ENCODE measurements at places on chromosomes 5 and 9.

- no peak for DNase-seq
These were observed 262.3 kb downstream of the TAF11L14 start for GRCh38 chr5:17896605-17897004.

- no peak for DNase-seq
These were observed 36.2 kb upstream of the OR2S2 start for GRCh38 chr9:35993976-35994720.

GRCh38 chr5:92081958-92082712 is 699.0 kb upstream of the ARRDC3 start:
- no peak for DNase-seq

DNA sequence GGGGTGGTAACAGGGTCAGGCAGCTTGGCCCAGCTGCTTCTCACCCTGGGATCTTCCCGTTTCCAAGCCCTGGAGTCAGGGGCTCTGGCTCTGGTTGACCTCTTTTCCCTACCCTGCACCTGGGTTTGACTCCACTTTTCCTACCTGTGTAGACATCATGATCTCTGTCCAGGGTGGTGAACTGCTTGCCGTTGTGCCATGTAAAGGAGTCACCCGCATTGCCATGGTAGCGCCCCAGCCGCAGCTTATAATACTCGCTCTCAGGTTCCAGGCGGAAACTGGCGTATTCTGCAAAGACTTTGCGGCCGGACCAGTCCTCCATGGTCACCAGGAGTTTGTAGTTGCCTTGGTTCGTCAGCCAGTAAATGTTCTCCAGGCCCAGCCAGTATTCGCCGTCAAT is 30.9 kb downstream of the ANGPTL2 start:
- no peak for DNase-seq

DNA sequence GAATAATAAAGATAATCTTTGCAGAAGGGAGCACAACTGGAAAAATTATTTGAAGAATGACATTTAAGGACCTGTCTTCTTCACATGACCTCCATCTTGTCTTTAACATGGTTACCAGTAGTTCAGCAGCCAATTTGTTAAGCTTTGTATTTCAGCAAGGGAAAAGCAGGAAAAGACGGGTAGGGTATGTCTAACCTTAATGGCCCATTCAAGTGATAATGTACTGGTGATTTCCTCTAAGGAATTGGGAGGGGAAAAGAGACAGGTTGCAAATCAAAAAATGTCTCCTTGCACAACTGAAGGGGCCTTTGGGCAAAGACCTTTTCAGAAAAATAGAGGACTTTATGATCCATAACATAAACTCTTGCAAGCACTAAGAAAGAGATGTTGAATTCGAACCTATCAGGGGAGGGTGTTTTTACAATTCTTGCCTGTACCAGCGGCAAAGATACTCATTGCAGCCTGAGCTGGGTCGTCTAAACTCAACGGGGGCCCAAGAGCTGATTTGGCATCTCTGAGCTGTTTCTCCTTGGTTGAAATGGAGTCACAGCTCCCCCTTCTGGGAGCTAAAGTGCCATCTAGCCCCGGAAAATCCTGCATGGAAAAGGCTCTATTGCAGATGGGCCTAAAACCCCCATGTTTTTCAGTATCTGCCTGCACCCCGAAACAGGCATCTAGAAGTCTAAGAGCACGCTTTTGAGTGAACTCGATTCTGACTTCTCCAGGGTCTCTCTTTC is 3.8 kb downstream of the BRINP1 start:
- DNase-seq = peak; percentile 19

- DNase-seq = no peak
These were observed 422.9 kb downstream of the EBF1 start for GRCh38 chr5:158676642-158677469.

GRCh38 chr5:54867310-54867944 is 118.0 kb downstream of the ESM1 start:
- peak; percentile 82 for DNase-seq

DNA sequence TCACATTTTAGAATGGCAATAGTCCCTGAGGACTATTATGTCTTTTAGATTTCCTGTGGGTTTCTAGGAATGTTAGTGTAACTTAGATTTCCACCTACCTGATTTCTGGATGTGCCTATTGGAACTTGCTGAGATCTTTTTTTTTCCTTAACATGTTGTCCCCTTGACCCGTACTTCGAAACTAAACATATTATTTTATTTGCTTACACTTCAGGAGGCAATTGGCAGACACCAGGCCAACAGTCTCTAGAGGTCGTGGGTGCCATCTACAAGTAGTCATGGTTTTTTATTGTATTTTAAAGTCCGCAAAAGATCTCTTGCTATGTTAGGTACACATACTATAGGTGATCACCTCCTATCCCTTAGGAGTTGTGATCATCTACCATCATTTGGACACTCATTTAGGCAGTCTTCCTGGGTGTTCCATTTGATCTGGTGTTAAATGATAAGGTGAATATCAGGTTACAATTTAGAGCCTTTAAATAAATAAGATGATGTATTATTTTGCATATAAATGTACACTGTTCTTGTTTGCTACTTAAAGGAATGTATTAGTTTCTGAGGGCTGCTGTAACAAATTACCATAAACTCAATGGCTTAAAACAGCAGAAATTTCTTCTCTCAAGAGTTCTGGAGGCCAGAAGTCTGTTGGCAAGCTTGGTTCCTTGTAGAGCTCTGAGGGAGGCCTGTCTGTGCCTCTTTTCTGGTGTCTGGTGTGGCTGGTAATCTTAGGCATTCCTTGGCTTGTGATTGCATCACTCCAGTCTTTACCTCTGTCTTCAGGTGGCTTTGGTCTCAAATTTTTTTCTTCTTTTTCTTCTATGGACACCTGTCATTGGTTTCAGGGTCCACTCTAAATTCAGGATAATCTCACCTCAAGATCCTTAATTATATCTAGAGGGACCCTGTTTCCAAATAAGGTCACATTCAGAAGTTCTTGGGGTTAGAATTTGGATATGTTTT is 64.8 kb downstream of the ZCCHC7 start:
- no peak for DNase-seq

GRCh38 chr5:133236541-133236951 is 184.7 kb downstream of the HSPA4 start:
- no peak for DNase-seq

GRCh38 chr5:124654418-124654817 is 92.0 kb downstream of the ZNF608 start:
- DNase-seq = no peak

- DNase-seq = no peak
These were observed 266.2 kb downstream of the ARHGAP26 start for GRCh38 chr5:143036146-143036927.

- DNase-seq = no peak
These were observed at the start of gene INSL6 for GRCh38 chr9:5185220-5185840. Gene INSL6 (minus strand): TSS chr9:5185639. CDS start chr9:5185602, 37 bp downstream.

GRCh38 chr9:81782313-81782995 is 93.1 kb upstream of the TLE1 start:
- no peak for DNase-seq

- DNase-seq = peak; percentile 35
These were observed 31.1 kb upstream of the PPP3R2 start for GRCh38 chr9:101625876-101626275.

DNA sequence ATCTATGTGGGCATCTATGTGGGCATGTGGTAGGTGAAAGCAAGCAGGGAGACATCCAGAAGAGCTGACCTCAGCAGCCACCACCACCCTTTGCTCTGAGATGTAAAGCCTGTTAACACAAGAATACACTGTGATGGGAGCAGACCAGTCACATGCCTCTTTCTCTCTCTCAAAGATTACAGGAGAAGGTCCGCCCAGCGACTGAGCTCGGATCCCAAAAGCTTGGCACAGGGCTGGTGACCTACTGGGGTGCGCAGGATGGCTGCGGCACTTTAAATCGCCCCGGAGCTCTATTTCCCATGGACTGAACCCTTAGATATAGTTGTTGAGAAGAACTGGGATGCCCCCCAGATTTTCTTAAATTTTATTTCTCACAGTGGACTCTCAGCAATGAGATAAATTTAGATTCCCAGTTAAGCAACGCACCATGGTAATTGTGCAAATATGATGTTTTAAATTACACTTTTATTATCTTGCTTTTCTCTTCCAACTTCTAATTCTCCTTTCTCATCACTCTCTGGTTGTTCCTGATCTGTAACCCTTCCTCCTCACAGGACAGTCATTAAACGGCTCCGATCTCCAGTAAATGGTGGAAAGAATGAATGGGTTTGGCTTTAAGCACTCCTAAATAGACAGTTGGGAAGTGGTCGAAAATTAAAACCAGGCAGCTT is 37.7 kb upstream of the ICE1 start:
- DNase-seq = no peak

DNA sequence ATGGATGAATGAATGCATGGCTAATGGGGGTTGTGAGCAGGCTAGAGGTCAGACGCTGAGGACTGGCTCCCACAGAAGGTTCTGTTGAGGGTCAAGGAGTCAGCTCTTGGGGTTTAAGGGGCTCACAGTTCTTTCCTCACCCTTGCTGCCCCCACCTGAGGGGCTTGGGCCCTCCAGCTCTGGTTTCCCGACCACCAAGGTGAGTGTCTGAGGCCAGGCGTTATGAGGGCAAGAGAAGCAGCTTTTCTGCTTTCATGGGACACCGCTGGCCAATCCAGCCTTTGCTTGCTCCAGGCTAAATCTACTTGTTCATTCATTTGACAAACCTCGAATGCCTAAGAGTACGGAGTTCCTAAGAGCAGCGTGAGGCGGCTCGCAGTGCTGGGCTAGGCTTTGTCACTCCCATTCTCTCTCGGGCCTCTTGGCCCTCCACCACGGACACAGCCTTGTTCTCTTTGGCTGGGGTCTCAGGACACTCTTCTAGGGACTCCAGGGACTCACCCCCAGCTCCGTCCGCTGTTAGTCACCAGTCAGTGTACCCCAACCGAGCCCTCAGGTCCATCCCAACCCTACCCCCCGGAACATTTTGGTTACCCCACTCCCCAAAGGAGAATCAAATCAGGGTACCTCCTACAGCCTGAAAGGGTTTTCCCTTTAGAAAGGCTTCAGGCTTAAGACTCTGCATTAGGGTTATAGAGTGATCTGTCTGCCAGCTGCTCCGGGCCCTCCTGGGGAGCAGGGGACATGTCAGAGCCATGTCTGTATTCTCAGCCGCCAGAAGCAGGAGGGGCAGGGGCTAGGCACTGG is 210.1 kb upstream of the MVB12B start:
- no peak for DNase-seq

DNA sequence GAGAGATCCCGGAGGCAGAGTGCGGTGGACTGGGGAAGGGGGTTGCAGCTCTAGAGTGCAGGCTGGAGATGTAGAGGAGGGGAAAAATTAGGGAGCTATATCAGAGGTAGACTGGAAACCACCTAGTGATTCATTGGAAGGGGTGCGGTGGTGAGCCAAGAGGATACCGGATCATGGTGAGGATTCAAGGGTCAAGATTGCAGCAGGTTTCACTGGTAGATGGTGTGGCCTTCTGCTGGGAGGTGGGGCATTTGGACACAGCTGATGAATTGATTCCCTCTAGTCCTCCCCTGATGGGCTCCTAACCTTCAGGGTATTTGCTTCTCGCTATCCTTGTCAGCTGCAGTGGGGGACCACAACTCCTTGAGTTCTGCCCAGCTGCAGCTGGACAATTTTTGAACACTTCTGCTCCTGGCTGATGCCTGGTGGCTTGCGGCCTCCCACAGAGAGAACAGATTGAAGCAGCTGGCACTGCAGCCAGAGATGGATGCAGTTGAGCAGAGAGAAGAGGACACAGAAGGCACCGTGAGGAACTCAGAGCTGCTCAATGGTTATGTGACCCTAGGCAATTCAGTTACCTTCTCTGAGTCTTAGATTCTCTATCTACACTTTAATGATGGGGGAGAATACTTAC is 134.4 kb upstream of the ABCA1 start:
- no peak for DNase-seq

DNA sequence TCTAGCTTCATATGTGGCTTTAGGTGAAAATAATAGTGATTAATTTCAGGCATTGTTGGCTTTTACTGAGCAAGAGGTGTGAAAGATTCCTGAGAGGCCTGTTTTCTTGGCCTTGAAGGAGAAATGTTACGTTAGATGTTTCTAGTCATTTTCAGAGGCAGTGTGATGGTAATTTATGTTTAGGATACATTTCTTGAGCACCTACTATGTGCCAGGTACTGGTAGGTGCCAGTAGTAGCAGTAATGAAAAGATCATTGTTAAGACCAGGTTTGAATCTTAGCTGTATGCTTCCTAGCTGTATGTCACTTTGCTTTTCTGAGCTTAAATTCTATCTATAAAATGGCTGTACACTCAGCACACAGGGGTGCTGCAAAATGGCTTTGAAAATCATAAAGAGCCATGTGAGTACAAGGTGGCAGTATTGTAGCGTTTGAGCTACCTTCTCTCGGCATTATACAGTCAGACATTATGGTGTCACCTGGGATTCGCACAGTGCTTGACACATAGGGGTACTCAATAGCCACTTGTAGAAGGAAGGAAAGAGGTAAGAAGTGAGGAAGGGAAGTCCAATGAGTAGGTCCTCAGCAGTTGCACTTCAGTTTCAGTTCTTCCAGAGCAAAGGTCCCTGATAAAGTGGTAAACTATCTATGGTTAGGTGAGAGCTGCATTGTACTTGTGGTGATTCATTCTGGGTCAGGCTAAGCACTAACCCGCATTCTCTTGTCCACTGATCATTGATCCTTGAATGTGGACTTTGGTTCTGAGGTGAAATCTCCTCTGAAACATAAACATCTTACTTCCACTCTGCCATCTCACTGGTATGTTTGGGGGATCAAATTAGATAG is 166.5 kb upstream of the NR3C1 start:
- peak; percentile 32 for DNase-seq

DNA sequence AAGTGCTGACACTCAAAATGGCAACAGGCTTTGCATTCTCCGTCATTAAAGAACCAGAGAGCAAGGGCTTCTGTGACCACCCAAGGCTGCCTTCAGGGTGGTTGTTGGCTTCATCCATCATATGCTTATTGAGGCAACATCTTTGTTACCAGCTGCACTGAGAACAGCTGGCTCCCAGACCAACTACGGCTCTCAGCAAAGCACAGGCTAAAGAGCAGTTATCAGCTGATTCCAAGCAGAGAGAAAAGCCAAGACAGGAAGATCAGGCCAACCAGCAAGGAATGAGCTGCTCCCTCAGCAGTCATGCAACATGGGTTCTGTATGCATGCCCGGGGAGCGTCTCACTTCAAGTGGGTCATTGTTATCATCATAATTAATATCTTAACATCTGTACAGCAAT is 358.9 kb downstream of the ACTL7B start:
- no peak for DNase-seq

DNA sequence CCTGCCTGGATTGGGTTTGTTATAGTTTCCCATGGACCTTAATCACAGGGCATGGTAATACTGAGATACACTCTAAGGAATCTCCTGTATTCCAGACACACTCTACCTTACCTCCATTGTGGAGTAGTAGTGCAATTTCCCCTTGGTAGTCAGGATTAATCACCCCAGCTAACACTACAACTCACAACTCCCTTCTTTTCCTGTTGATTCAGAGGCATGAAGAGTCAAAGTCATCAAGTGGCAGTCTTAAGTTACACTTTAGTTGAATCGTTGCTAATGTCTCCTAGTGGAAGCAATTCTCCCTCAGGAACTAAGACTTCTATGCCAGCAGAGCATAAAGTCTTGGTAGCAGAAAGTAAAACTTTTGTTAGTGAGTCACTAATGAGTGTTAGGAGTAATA is 122.7 kb upstream of the APC start:
- DNase-seq = no peak

GRCh38 chr5:99032234-99033013 is 103.6 kb upstream of the CHD1 start:
- DNase-seq = peak; percentile 81

- DNase-seq = no peak
These were observed 31.1 kb downstream of the RALGPS1 start for GRCh38 chr9:126945682-126946081.

- DNase-seq = no peak
These were observed 68.9 kb downstream of the LURAP1L start for GRCh38 chr9:12843735-12844134.

GRCh38 chr9:98775831-98776441 is 20.4 kb downstream of the ANKS6 start:
- peak; percentile 83 for DNase-seq
